ENCODE measurements at places on chromosomes 7 and 10. TPM values are rescaled to one million over a fixed set of nuclear protein-coding genes. Genes with fewer than 3 reads are reported as not detected.

GRCh38 chr7:27172823-27173510, 1.2 kb downstream of the HOXA10 start:
- H3K36me3 ChIP-seq = no peaks in the 10 kb centered on the region
- H3K4me3 ChIP-seq = peak overlapping the region; percentile 51
- no peaks in the 10 kb centered on the region for H3K27me3 ChIP-seq
- H3K27ac ChIP-seq = no peak overlapping the region

- no peak overlapping the region for H3K4me3 ChIP-seq
- H3K27me3 ChIP-seq = peaks cover 62% of the 10 kb centered on the region
Observed at GRCh38 chr10:69960988-69961880, 91.4 kb upstream of the MACROH2A2 start.

DNA sequence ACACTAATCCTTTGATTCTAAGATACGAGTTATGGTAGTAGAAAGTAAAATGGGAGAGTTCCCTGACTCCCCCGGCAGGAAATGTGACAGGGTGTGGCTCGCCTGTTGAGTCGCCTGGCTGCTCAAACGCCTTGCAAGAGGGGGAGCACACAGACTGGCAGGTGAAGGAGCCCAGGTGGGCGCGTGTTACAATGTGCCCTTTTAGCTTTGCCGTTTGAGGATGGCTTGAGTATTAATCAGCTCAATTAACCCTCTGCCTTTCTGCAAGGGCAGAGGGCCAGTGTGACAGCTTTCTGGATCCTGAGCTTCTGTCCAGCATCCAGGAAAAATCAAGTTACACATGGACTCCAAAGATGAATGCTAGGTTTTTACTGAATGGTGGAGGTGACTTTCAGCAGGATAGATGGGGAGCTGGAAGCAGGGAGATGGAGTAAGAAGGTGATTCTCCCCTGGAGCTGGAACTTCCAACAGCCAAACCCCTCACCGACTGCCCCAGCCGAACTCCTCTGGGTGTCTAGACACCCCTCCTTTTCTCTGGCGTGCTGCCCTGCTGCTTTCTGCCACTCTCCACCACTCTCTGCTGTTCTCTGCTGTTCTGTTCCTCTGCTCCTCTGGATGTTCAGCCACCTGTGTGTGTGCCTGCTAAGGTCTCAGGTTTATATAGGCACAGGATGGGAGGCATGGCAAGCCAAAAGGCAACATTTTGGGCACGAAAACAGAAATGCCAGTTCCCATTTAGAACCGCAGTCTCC, 548.8 kb upstream of the KCND2 start:
- H3K36me3 ChIP-seq = no peaks in the 10 kb centered on the region
- no peak overlapping the region for H3K27ac ChIP-seq
- no peaks in the 10 kb centered on the region for H3K27me3 ChIP-seq
- H3K4me1 ChIP-seq = no peaks in the 10 kb centered on the region
- H3K4me3 ChIP-seq = no peak overlapping the region

DNA sequence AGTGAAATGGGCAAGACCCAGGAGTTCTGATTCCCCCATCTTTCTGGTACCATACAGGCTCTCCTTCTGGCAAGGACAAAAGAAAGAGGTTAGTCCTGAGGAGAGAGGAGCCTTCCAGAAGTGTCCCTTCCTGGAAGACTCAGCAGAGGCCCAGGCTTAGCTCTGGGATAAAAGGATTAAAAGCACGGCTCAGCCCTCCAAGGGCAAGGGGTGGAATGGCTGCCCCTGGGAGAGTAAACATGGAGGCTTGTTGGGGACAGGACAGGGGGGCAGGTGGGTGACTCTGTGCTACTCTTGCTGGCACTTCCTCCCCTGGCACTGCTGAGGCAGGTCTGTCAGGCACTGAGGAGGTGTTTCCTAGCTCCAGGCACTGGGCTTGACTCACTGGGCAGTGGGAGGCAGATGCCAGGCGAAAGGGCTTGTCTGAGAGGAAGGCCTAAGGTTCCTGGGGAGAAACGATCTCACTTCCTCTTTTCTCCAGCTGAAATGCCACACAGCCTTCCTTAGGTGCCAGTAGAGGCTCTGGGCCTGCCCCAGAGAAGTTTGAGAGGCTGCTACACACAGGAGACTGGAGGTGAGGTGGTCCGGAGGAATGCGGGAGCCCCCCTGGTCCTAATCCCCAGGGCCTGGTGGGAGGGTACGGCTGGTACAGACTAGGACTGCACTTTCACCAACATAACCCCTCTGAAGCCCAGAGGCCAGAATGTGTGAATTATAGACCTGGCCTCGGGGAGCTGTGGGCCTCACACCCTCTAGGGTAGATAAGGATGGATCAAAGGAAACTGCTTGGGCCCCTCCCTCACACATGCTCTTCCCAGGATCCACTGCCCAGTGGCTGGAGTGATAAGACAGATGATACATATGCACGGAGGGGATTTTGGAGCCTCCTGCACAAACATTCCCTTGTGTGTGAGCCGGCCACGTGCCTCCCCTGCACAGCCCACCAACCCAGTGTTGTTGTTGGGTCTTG, 63.2 kb upstream of the PODXL start:
- H3K4me3 ChIP-seq = no peak overlapping the region
- no peaks in the 10 kb centered on the region for H3K36me3 ChIP-seq

DNA sequence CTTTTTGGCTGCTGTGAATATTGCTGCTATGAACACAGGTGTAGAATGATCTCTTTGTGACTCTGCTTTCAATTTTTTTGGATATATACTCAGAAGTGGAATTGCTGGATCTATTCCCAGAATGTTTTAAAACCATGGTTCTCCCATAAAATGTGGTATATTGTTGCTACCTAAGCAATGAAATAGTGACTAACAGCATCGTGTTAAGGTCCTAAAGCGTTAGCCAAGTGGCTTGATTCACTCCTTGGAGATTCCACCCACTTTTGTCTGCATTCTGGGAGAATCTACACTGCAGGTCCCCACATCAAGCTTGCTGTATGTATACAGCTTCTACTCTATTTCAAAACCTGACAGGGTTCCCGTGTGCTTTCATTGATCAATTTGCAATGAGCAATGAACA, 105.6 kb downstream of the CDK6 start:
- DNase-seq = no peak
- no peak overlapping the region for H3K27ac ChIP-seq
- peaks cover 6% of the 10 kb centered on the region for H3K36me3 ChIP-seq
- H3K4me1 ChIP-seq = peaks cover 6% of the 10 kb centered on the region
- H3K27me3 ChIP-seq = no peaks in the 10 kb centered on the region
- H3K4me3 ChIP-seq = no peak overlapping the region

- H3K4me3 ChIP-seq = no peak overlapping the region
- H3K4me1 ChIP-seq = no peaks in the 10 kb centered on the region
- no peak overlapping the region for H3K27ac ChIP-seq
- DNase-seq = no peak
- peaks cover 3% of the 10 kb centered on the region for H3K27me3 ChIP-seq
- no peaks in the 10 kb centered on the region for H3K36me3 ChIP-seq
Observed at GRCh38 chr7:77980087-77980713, 181.6 kb downstream of the PHTF2 start.

- no peak for DNase-seq
- no peak overlapping the region for H3K27ac ChIP-seq
- H3K4me1 ChIP-seq = no peaks in the 10 kb centered on the region
- H3K36me3 ChIP-seq = no peaks in the 10 kb centered on the region
- H3K4me3 ChIP-seq = no peak overlapping the region
Observed at GRCh38 chr10:114773197-114773532, 48.4 kb upstream of the FHIP2A start.

DNA sequence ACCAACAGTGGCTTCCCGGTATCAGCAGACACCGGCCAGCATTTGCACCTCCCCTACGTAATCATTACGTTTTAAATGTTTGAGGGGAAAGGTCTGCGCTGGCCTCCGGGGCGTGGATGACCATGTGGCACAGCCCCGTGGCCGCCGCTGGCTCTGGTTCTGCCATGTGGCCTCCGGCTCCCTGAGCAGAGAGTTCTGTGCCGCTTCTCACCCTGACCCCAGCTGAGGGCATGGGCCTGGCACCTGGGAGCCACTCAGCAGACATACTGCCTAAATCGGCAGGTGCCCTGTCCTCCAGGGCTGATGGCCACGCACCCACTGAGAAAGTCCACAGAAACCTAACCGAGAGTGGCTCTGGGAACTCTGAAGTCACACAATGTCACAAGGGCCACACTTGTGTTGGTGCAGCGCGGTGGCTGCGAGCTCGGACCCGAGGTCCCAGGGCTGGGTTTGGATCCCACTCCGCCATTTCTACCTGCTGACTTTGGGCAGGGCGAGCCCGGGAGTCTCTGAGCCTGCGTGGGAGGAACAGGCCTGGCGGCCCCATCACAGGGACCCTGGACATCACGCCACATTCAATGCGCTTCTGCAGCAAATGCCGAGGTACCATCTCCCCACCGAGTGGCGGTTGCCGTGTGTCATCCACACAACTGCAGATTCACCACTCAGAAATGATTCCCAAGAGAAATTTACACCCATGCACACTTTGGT, 25.3 kb downstream of the CFAP46 start:
- no peaks in the 10 kb centered on the region for H3K4me1 ChIP-seq
- peaks cover 3% of the 10 kb centered on the region for H3K27me3 ChIP-seq
- no peak for DNase-seq
- no peaks in the 10 kb centered on the region for H3K36me3 ChIP-seq
- no peak overlapping the region for H3K4me3 ChIP-seq
- no peak overlapping the region for H3K27ac ChIP-seq

- no peaks in the 10 kb centered on the region for H3K27me3 ChIP-seq
- peak overlapping the region; percentile 67 for H3K4me3 ChIP-seq
- no peak overlapping the region for H3K27ac ChIP-seq
Observed at GRCh38 chr10:30057894-30058556, 1.4 kb downstream of the JCAD start.

DNA sequence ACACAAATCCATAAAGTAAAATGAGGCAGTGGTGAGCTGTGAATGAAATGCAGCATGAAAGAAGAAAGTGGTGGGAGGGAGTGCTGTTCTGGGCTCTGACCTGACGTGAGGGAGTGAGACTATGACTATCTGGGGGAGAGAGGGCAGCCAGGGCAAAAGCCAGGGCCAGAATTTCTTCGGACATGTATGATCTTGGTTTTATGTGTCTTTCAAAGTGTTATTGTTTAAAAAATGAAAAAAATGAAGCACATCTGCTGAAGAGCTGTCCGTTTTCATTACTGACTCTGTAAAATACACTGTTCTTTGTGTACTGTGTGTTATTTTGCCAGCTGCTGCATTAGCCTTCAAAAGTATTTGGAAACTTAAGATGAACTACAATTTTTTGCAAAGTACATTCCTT, 70.2 kb upstream of the KLF14 start:
- no peak for DNase-seq
- no peak overlapping the region for H3K27ac ChIP-seq
- peaks cover 1% of the 10 kb centered on the region for H3K27me3 ChIP-seq
- no peaks in the 10 kb centered on the region for H3K36me3 ChIP-seq
- H3K4me1 ChIP-seq = no peaks in the 10 kb centered on the region

GRCh38 chr10:130418731-130419130, 282.5 kb downstream of the GLRX3 start:
- no peaks in the 10 kb centered on the region for H3K4me1 ChIP-seq
- no peaks in the 10 kb centered on the region for H3K36me3 ChIP-seq
- H3K27ac ChIP-seq = no peak overlapping the region
- H3K4me3 ChIP-seq = no peak overlapping the region
- no peaks in the 10 kb centered on the region for H3K27me3 ChIP-seq

- H3K27me3 ChIP-seq = peaks cover 26% of the 10 kb centered on the region
- H3K4me3 ChIP-seq = no peak overlapping the region
- DNase-seq = no peak
- no peaks in the 10 kb centered on the region for H3K4me1 ChIP-seq
Observed at GRCh38 chr10:126387041-126387921, 996 bp downstream of the ADAM12 start.

Gene NYAP1
- 0.15 TPM for total RNA-seq

Gene TAS2R3
- 0.55 TPM for total RNA-seq

Gene HOXA6
- 1.3 TPM for total RNA-seq

Gene PAOX
- 0.52 TPM for total RNA-seq

Gene HOXA5
- 3.2 TPM for total RNA-seq

Gene SHOC2
- 25.5 TPM for total RNA-seq

Gene MLXIPL
- total RNA-seq = 17.2 TPM

Gene VPS41
- total RNA-seq = 65.0 TPM

Gene PNLIPRP1
- not detected for total RNA-seq

Data from HepG2 (cell line).